ENCODE measurements at places on chromosomes 11 and 22. TPM values are rescaled to one million over a fixed set of nuclear protein-coding genes. Genes with fewer than 3 reads are reported as not detected.

Gene ASPHD2
- 6.2 TPM for total RNA-seq

Gene DDIAS
- total RNA-seq, result 1.5 TPM

- no peak for DNase-seq
Measured at GRCh38 chr11:12826441-12826840, 152.2 kb downstream of the TEAD1 start.

DNA sequence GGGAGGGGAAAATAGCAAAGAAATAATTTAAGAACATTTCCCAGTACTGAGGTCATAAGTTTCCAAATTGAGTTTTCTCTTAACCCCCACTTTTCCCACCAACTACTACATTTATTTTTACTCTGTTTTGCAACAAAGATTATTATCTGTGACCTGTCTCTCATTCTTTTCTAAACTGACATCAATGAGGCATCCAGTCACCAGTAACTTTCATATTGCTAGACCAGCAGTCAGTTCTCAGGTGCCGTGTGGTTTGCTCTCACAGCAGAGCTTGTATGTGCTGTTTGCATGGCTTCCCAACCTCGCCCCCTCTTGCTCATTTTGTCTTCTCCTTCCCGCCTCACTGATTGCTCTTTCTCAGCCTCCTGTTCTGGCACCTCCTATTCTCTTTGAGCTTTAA lies 1091.3 kb downstream of the TBC1D22A start:
- no peak for DNase-seq
